Adrenal gland (tissue), 19 donors: ENCODE measurements at places on chromosomes 12 and 14.

GRCh38 chr14:22566845-22567244 is 22.2 kb downstream of the DAD1 start:
- DNase-seq, result no peak

DNA sequence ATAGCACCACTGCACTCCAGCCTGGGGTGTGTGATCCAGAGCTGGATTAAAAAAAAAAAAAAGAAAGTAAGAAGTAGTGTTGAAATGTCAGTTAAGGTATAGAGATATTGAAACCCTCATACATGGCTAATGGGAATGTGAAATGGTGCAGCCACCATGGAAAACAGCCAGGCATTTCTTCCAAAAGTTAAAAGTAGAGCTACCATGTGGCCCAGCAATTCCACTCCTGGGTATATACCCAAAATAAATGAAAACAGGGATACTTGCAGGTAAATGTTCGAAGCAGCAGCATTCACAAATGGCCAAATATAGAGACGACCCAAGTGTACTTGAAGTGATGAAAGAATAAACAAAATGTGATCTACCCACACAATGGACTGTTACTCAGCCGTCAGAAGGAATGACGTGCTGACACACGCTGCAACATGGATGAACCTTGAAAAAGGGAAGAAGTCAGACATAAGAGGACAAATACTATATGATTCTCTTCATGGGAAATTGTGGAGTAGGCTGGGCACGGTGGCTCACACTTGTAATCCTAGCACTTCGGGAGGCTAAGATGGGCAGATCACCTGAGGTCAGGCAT is 15.2 kb downstream of the IL31 start:
- DNase-seq, result no peak

DNA sequence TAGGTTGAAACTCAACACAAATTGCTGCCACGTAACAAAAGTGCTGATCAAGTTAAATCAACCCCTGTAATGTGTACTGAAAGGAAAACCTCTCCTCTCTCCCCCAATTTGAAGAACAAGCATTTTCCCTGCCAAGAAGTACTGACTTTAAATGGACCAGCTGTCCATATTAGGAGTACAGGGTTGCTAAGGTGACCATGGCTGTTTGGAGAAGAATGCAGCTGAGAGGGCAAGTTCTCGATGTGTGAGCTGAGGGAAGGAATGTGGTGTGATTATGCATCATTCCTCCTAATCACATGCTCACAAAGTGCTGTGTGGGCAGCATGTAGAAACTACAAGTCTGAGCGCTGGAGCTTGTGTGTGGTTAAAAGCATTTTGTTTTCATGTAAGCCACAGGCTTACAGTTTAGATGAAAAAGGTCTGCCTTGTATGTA is 50.9 kb upstream of the CCT2 start:
- peak; percentile 82 for DNase-seq

GRCh38 chr12:8676651-8677050 is 14.0 kb upstream of the MFAP5 start:
- no peak for DNase-seq

- DNase-seq, result no peak
Measured at GRCh38 chr12:8661751-8662150, 875 bp downstream of the MFAP5 start.

DNA sequence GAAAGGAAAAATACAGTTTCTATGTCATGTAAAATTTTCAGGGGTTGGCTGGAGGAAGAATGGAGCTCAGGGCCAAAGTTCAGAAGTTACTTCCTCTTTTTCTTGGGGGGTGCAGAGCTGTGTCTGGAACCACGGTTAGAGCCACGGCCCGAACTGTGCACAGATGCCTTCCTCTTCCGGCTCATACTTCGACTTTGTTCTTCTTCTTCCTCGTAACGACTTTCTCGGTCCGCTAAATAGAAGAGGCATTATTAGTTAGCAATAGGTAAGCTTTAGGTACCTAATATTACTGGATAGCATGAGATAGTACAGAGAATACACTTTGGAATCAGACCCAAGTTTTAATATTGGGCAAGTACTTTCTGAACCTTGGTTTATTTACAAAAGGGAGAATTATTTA is 31.2 kb downstream of the SUPT16H start:
- no peak for DNase-seq

DNA sequence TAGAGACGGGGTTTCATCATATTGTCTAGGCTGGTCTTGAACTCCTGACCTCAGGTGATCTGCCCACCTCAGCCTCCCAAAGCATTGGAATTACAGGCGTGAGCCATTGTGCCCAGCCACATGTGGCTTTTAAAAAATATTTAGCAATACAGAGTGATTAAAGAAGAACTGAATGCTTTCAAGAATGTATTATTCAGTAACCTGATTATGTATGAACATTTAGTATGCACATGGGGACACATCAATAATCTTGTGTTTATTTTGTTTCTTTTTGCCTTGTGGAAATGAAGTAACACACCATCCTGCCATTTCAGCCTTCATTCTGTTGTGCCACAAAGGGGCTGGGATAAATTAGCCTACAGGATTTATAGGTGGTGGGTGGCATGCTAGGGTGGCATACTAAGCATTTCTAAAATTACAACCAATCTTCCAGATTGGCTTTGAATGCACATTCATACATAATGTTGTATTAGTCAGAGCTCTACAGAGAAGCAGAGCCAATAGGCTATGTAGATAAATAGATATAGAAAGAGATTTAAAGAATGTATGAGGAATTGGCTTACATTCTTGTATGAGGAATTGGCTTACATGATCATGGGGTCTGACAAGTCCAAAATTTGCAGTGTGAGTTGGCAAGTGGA is 25.5 kb upstream of the TXNRD1 start:
- DNase-seq, result no peak

DNA sequence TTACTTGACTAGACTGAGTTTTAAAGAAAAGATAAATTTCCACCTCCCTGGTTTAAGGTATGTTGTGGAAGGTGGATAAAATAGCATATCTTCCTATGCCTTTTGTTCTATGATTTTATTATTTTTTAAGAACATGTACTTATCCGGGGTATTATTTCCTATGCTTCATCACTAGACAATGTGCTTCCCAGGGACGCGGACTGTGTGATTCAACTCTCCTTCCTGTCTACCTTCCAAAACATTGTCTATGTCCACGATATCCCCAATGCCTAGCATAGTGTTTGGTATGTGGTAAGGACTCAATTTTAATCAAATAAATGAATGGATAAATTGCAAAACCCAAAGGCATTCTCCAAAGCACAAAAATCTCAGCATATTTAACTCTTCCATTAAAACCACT is 8.3 kb upstream of the CCND2 start:
- DNase-seq, result no peak
